RWPE2 (cell line): ENCODE measurements at places on chromosomes 3 and 15.

GRCh38 chr15:65275728-65276126 is 11.0 kb downstream of the PARP16 start:
- no peak overlapping the region for H3K4me3 ChIP-seq
- H3K4me1 ChIP-seq = no peaks in the 10 kb centered on the region
- H3K27me3 ChIP-seq = no peaks in the 10 kb centered on the region
- peaks cover under 1% of the 10 kb centered on the region for H3K36me3 ChIP-seq
- H3K27ac ChIP-seq = no peak overlapping the region

DNA sequence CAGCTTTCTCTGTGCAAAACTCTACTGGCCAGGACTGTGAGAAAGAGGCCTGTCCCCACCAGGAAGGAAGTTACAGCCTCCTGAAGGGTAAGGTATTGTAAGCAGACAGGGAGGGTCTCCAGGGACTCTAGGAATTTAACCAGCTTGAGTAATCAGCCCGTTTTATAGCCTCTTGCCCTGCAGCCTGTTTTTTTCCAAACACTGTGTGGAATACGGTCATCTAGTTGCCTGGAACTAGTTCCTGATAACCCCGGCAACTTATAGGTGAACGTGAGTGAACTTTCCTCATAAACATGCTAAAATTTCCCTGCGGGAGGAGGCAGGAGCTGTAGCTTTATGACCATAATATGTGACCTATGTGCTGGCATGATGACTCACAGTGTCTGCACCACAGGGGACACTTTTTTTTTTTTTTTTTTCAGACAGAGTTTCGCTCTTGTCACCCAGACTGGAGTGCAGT is 60.1 kb upstream of the DAZL start:
- H3K4me1 ChIP-seq = no peaks in the 10 kb centered on the region
- no peak for DNase-seq
- H3K27me3 ChIP-seq = no peaks in the 10 kb centered on the region
- no peak overlapping the region for H3K27ac ChIP-seq
- H3K4me3 ChIP-seq = no peak overlapping the region

- no peaks in the 10 kb centered on the region for H3K27me3 ChIP-seq
- H3K36me3 ChIP-seq = no peaks in the 10 kb centered on the region
- DNase-seq = no peak
- H3K4me3 ChIP-seq = no peak overlapping the region
- H3K27ac ChIP-seq = no peak overlapping the region
Measured at GRCh38 chr3:12317914-12318313, 29.0 kb downstream of the PPARG start.

- H3K4me3 ChIP-seq = no peak overlapping the region
- peak overlapping the region; percentile 57 for H3K27ac ChIP-seq
- no peaks in the 10 kb centered on the region for H3K4me1 ChIP-seq
Measured at GRCh38 chr3:36891701-36892160, 53.1 kb downstream of the TRANK1 start.

GRCh38 chr3:108064293-108064887 is 26.4 kb downstream of the CD47 start:
- H3K4me3 ChIP-seq = no peak overlapping the region
- H3K27ac ChIP-seq = no peak overlapping the region
- H3K36me3 ChIP-seq = peaks cover 8% of the 10 kb centered on the region

GRCh38 chr15:74531144-74531811 is 9.7 kb upstream of the ARID3B start:
- peaks cover 47% of the 10 kb centered on the region for H3K4me1 ChIP-seq
- H3K36me3 ChIP-seq = no peaks in the 10 kb centered on the region
- no peaks in the 10 kb centered on the region for H3K27me3 ChIP-seq

DNA sequence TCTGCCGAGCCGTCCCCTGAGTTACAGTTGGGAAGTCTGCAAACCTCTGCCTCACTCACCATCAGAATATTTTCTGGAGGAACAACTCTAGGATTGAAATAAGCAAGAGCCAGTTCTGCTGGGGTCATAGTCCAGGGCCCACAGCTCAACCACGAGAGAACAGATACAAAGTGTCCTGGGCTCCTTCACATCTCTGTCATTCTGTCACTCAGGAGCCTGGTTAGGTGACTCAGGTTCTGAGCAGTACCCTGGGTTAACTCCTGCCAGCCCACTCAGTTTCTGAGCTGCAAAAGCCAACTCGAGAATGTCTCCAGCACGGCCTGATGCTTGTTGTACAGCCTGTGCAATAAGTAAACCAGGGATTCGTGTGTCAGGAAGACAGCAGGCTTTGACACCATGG is 155.7 kb downstream of the SLCO3A1 start:
- H3K4me3 ChIP-seq = no peak overlapping the region
- no peak for DNase-seq
- H3K36me3 ChIP-seq = no peaks in the 10 kb centered on the region
- H3K4me1 ChIP-seq = peaks cover 8% of the 10 kb centered on the region
- no peak overlapping the region for H3K27ac ChIP-seq

DNA sequence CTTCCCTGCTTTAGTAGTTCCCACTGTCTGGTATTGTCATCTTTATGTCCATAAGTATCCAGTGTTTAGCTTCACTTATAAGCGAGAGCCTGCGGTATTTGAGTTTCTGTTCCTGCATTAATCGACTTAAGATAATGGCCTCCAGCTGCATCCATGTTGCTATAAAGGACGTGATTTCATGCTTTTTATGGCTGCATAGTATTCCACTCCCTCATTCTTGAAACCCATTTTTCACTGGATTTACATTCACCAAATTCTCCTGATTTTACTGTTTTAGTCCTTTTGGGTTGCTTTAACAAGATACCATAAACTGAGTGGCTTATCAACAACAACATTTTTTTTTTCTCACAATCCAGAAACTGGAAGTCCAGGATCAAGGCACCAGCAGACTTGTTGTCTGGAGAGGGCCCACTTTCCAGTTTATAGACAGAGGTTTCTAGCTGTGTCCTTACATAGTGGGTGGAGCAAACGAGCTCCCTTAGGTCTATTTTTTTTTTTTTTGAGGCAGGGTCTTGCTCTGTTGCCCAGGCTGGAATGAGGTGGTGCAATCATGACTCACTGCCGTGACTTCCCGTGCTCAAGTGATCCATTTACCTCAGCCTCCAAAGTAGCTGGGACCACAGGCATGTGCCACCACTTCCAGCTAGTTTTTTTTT is 6.1 kb upstream of the TICRR start:
- no peak overlapping the region for H3K27ac ChIP-seq
- H3K4me1 ChIP-seq = no peaks in the 10 kb centered on the region
- H3K27me3 ChIP-seq = no peaks in the 10 kb centered on the region
- no peak for DNase-seq
- H3K36me3 ChIP-seq = no peaks in the 10 kb centered on the region
- no peak overlapping the region for H3K4me3 ChIP-seq

GRCh38 chr3:189288348-189289235 is 116.8 kb downstream of the TPRG1 start:
- H3K27me3 ChIP-seq = no peaks in the 10 kb centered on the region
- peaks cover 9% of the 10 kb centered on the region for H3K4me1 ChIP-seq
- no peak overlapping the region for H3K27ac ChIP-seq
- DNase-seq = no peak
- no peak overlapping the region for H3K4me3 ChIP-seq

DNA sequence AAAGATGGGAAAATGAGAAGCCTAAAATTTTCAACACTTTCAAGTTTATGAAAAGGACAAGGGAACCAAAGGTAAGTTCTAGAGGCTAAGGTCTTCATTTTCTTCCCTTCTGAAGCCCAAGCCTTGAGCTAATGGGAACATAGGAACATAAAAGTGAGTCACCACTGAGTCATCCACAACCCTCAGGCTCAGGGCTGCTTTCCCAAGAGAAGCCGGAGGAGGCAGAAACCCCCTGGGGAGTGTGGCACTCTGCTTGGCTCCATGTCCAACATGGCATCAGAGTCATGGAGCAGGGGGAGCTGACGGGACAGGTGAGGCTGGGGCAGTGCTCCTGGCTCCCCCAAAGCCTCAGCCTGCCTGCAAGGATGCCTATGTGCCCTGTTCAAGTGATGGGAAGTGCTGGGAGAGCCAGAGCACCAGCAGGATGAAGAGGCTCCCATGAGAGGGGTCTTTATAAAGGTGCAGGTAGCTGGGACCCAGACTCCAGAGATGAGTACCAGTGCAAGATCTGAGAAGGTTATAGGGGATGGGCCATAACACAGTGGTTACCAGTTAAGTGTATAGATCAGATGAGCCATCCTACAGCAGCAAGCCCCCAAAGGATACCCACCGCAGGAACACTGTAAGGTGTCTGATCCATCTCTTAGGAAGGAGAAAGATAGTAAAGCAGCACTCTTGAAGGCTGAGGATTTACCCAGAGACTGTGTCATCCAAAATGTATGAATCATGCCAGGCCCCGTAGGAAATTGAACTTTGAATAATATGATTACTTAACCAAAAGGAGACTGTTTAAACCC is 31.8 kb upstream of the RYR3 start:
- H3K27me3 ChIP-seq = no peaks in the 10 kb centered on the region
- no peak overlapping the region for H3K4me3 ChIP-seq
- H3K27ac ChIP-seq = peak overlapping the region; percentile 81
- peak; percentile 87 for DNase-seq
- no peaks in the 10 kb centered on the region for H3K36me3 ChIP-seq

- H3K4me3 ChIP-seq = no peak overlapping the region
- H3K27ac ChIP-seq = no peak overlapping the region
- H3K4me1 ChIP-seq = no peaks in the 10 kb centered on the region
- no peak for DNase-seq
Measured at GRCh38 chr3:148030975-148031374, 621.8 kb downstream of the ZIC1 start.

- H3K27me3 ChIP-seq = no peaks in the 10 kb centered on the region
- no peaks in the 10 kb centered on the region for H3K4me1 ChIP-seq
- no peak overlapping the region for H3K4me3 ChIP-seq
- H3K27ac ChIP-seq = no peak overlapping the region
- no peak for DNase-seq
- no peaks in the 10 kb centered on the region for H3K36me3 ChIP-seq
Measured at GRCh38 chr3:52824037-52824436, 6.4 kb downstream of the ITIH4 start.

DNA sequence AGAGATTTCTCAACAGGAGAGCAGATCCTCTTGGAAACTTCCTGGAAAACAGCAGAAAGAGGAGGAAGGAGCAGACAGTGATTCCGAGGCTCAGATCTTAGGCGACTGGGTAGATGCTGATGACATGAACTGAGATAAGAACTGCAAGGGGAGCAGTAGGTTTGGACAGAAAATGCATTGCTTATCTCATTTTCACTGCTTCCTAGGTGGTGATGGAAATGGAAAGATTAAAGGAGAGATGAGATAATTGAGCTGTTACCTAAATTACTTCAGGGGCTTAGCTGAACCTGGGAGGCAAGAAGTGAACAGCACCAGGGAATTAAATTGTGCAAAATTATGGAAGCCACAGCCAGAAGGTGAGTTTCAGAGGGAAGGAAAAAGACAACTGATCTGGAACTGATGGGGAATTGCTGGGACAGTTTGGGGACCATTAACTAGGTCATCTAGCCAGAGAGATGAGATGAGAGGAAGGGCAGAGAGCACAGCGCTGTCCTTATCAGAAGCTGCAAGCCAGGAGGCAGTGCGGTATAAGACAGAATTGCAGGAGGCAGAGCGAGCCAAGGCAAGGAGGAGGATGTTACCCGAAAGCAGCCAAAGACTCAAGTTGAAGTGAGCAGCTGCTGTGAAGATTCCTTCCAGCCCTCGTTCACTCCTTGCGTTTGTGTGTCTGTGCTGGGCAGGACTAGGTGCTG is 140.4 kb downstream of the SRGAP3 start:
- DNase-seq = no peak
- no peaks in the 10 kb centered on the region for H3K27me3 ChIP-seq
- H3K4me1 ChIP-seq = no peaks in the 10 kb centered on the region
- H3K4me3 ChIP-seq = no peak overlapping the region

GRCh38 chr3:70849911-70850699 is 537.7 kb upstream of the MDFIC2 start:
- no peak overlapping the region for H3K4me3 ChIP-seq
- no peak for DNase-seq
- no peaks in the 10 kb centered on the region for H3K36me3 ChIP-seq
- peaks cover 27% of the 10 kb centered on the region for H3K4me1 ChIP-seq
- H3K27me3 ChIP-seq = no peaks in the 10 kb centered on the region

DNA sequence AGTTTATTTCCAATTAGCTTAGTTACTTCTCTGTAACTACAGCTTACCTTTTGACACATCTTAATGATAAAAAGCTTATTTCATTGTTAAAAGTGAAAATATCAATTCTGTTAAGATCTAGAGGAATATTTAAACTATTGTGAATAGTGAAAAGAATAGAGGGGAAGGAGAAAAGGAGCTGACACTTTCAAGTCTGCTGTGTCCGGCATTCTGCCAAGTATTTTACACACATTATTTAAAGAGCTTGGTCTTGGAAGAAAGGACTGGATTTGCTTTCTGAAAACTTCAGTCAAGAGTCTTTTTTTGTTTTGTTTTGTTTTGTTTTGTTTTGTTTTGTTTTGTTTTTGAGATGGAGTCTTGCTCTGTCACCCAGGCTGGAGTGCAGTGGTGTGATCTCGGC is 34.8 kb downstream of the CCDC80 start:
- H3K4me1 ChIP-seq = peaks cover 7% of the 10 kb centered on the region
- H3K27ac ChIP-seq = no peak overlapping the region
- DNase-seq = no peak

DNA sequence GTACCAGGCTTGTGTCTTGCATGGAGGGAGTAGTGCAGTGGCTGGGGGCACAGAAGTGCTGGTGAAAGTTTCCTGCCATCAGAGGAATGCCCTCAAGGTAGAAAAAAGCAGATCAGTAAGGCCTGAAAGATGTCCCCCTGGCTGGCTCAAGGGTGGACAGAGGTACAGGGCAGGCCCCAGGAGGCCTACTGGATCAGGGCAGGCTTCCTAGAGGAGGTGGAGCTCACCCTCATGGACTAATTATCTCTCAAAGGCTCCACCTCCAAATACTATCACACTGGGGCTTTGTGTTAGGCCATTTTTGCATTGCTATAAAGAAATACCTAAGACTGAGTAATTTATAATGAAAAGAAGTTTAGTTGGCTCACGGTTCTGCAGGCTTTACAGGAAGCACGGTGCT is 7.8 kb downstream of the SPSB4 start:
- no peak overlapping the region for H3K4me3 ChIP-seq
- H3K27me3 ChIP-seq = peaks cover 16% of the 10 kb centered on the region
- no peaks in the 10 kb centered on the region for H3K4me1 ChIP-seq
- H3K27ac ChIP-seq = no peak overlapping the region

DNA sequence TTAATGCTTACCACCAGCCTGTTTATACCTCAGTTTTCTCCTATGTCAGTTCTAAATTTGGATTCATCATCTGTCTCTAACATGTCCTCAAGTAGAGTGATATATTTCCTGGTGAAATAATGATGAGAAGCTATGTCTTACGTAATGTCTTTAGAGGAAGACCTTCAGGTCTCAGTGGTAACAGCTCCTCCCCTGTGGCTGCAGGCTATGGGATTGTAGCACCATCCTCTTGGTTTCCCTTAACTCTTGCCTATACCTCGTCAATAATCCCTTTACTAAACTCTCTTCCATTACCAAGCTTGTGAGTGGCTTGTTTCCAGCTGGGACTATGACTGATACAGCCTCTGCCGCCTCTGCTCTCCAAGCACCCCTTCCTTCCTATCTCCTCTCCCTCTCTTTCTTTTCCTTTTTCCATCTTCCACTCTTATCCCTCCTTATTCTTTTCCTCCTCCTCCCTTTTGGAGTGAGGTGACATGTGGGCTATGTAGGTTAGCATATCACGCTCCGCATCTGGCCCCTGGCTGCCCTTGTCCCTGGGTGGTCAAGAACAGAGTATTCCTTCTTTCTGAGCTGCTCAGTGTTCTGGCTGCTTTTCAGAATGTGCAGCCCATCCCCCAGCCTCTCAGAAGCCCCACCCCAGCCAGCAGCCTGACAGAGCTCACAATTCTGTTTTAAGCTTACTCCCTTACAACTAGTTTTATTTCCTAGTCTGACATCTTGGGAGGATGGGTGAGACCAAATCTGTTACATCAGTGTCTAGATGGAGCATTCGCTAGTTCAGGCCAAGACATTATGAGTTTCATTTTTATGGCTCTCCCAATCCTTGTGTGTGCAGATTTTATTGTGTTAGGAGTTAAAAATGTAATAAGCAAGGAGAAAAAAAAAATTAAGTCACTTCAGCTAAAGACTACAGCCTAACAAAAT is 75.0 kb upstream of the RNU6-1 start:
- no peaks in the 10 kb centered on the region for H3K4me1 ChIP-seq
- no peak overlapping the region for H3K27ac ChIP-seq
- no peaks in the 10 kb centered on the region for H3K27me3 ChIP-seq
- no peak overlapping the region for H3K4me3 ChIP-seq
